GM23248 (cell line): ENCODE measurements at places on chromosomes 1 and 21. TPM values are rescaled to one million over a fixed set of nuclear protein-coding genes. Genes with fewer than 3 reads are reported as not detected.

The SLC6A9 gene
- 20.6 and 22.2 TPM in 2 replicates for total RNA-seq

The CAPZB gene
- 188 and 229 TPM in 2 replicates for total RNA-seq

The SLAMF9 gene
- not detected in 2 replicates for total RNA-seq

The ANGPTL1 gene
- total RNA-seq, result 3.5 and 4.7 TPM in 2 replicates

- DNase-seq, result peak; percentile 84
These were observed 7.6 kb upstream of the ERG start for GRCh38 chr21:38505654-38506523.

GRCh38 chr1:98299861-98300260, 361.7 kb upstream of the SNX7 start:
- DNase-seq, result no peak

DNA sequence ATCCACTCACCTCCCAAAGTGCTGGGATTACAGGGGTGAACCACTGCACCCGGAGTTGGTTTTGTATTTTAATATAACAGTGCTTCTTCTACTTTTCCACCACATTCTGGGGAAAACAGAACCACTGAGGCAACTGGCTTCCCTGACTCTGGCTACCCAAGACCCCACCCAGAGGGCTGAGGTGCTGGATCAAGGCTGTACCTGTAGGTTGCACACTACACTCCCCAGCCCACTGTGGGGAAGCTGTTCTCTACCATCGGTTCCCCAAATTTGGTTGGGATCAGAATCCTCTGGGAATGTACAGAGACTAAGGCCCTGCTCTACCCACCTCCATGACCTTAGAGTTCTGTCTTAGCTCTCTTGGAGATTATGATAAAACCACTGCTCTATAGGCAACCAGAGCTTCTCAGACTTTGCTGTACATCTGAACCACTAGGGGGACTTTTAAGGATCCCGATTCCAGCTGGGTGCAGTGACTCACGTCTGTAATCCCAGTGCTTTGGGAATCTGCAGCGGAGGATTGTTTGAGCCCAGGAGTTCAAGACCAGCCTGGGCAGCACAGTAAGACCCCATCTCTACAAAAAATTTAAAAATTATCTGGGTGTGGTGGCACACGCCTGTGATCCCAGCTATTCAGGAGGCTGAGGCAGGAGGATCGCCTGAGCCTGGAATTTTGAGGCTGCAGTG, 51.6 kb downstream of the GNG4 start:
- DNase-seq, result peak; percentile 75

DNA sequence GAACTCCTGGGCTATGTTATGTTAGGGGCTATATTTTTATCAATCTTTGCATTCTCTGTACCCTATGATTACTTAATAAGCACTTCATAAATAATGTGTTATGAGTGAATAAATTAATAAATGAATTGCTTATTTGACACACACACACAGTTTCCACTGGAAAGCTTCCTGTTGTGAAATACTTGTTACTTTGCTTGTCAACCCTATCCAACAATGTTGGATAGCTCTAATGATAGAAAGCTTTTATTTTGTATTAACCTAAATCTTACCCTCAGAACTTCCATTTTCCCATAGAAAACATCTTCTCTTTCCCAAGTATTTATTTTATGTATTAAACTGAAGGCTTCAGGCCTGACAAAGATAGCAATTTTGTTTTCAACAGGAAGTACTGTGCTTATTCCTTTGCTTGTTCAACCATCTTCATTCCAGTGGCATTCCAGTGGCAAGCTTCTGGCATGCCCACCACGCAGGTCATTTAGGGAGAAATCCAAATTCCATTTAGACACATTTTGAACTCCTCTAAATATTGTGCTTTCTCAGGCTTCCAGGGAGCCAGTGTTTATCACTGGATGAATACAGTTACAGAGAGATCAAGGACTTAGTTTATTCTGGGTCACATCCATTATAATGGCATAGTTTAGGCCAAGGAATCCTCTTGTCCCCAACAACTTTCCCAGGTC, 134.4 kb downstream of the TGFB2 start:
- peak; percentile 67 for DNase-seq

- no peak for DNase-seq
These were observed 41.6 kb upstream of the WNT4 start for GRCh38 chr1:22184454-22184853.

- no peak for DNase-seq
These were observed 42.0 kb downstream of the SYF2 start for GRCh38 chr1:25190260-25190659.

DNA sequence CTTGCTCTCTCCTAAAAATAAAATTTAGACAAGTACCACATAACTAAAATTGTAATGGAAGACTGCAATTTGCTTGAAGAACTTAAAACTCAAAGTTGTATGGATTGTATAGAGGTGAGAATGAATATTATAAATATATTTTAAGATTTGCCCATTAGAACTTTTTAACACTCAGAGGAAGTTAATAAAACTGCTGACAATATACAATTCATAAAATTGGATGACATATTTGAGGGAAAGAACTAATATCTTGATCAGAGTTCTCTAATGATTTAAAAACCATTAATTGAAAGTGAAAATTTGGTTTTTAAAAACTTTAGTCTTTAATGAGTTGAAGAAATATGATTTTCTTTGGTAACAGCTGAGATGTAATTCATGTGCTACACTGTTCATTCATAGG, 20.9 kb downstream of the TTC3 start:
- DNase-seq, result no peak

- peak; percentile 59 for DNase-seq
These were observed 549 bp downstream of the PARS2 start for GRCh38 chr1:54763816-54764132.

DNA sequence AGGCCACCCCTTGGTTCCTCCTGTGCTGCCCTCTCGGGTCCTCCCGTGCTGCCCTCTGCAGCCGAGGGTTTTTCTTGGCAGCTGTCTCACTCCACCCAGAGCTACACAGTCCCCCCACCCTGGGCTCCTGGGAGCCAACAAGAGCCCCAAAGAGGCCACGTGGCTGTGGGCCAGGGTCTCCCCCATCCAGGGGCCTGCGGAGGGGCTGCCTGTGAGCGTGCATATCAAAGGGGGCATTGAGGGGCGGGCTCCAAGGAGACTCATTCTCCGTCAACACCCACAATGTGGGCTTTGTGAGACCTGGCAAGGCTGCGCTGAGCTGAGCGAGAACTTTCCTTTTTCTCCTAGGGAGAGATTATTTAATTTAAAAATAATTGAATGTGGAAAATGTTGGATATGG, 108.7 kb upstream of the ARHGEF16 start:
- no peak for DNase-seq
